Thyroid gland (tissue), 4 donors: ENCODE measurements at places on chromosomes 3 and 15.

- no peak overlapping the region for H3K27ac ChIP-seq
- no peaks in the 10 kb centered on the region for H3K27me3 ChIP-seq
- no peak for DNase-seq
- H3K4me1 ChIP-seq = no peaks in the 10 kb centered on the region
- H3K36me3 ChIP-seq = no peaks in the 10 kb centered on the region
Observed at GRCh38 chr3:59553076-59553475, 503.3 kb upstream of the CFAP20DC start.

DNA sequence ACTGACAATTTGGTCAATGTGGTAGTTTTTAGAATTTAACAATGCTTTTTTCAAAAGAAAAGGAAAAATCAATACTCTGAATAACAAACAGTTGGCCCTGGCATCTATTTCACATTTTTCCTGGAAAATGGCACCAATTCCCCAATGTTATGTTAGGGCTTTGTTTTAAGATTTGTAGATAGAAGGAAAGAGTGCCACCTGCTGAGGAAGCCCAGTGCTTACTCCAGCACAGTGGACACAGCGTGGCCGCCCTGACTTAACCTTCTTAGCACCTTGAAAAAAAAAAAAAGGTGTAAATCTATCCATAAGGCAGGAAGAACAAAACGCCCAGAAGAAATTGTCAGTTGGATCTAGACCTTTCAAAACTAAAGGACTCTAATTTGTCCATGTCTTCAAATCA lies 110.7 kb upstream of the CNTN4 start:
- H3K27me3 ChIP-seq = no peaks in the 10 kb centered on the region
- no peak overlapping the region for H3K4me3 ChIP-seq
- H3K27ac ChIP-seq = no peak overlapping the region
- no peaks in the 10 kb centered on the region for H3K4me1 ChIP-seq
- no peaks in the 10 kb centered on the region for H3K36me3 ChIP-seq

GRCh38 chr3:52218937-52219650 lies 6.4 kb downstream of the TLR9 start:
- H3K27ac ChIP-seq = peak overlapping the region; percentile 85
- DNase-seq = peak; percentile 86
- no peaks in the 10 kb centered on the region for H3K27me3 ChIP-seq
- peaks cover 8% of the 10 kb centered on the region for H3K36me3 ChIP-seq

- H3K27ac ChIP-seq = no peak overlapping the region
- H3K27me3 ChIP-seq = no peaks in the 10 kb centered on the region
- H3K4me1 ChIP-seq = no peaks in the 10 kb centered on the region
Observed at GRCh38 chr3:110519071-110519470, 552.5 kb upstream of the NECTIN3 start.

- H3K36me3 ChIP-seq = no peaks in the 10 kb centered on the region
- no peak for DNase-seq
- H3K4me3 ChIP-seq = no peak overlapping the region
Observed at GRCh38 chr3:59256230-59256629, 206.4 kb upstream of the CFAP20DC start.

DNA sequence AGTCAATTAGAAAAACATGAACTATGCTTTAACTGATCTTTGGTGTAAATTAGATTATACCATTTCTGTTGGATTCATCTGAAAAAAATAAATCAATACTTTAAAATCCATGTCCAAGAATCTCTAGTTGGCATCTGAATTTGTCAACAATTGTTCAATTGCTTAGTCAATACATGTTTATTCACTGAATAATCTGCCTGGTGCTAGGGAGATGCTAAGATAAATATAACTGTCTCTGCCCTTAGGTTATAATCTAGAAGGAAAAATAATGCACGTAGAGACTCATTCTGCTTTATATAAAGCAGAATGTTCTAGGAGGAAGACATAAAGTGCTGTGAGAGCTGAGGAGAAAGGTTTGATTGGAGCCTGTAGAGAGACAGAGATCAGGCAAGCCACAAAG lies 537.2 kb upstream of the IL12A start:
- no peaks in the 10 kb centered on the region for H3K4me1 ChIP-seq
- no peaks in the 10 kb centered on the region for H3K27me3 ChIP-seq
- no peak overlapping the region for H3K27ac ChIP-seq
- H3K4me3 ChIP-seq = no peak overlapping the region
- DNase-seq = no peak

DNA sequence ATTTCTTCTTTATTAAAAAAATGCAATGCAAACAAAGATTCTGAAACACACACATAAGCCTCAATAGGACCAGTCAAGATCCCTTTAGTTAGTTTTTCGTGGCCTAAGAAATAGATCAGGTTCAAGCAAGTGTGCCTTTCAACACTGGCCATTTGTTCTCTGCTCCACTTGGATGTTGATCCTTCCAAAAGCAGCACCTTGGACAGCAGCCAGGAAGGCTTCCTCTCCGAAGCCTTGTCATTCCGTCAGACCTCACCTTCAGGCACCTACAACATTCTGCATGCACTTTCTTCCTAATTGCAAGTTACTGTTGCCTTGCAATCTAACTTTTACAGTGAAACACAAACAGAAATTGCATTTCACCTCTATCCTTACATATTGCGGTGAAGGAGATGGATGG lies 155.9 kb upstream of the FEZF2 start:
- H3K27ac ChIP-seq = no peak overlapping the region
- no peaks in the 10 kb centered on the region for H3K27me3 ChIP-seq
- H3K4me1 ChIP-seq = no peaks in the 10 kb centered on the region
- H3K4me3 ChIP-seq = no peak overlapping the region
- no peaks in the 10 kb centered on the region for H3K36me3 ChIP-seq
- DNase-seq = peak; percentile 53

- no peaks in the 10 kb centered on the region for H3K4me1 ChIP-seq
- peaks cover 44% of the 10 kb centered on the region for H3K36me3 ChIP-seq
- no peak overlapping the region for H3K27ac ChIP-seq
- H3K27me3 ChIP-seq = no peaks in the 10 kb centered on the region
Observed at GRCh38 chr15:43469867-43470266, 23.1 kb downstream of the TP53BP1 start.

DNA sequence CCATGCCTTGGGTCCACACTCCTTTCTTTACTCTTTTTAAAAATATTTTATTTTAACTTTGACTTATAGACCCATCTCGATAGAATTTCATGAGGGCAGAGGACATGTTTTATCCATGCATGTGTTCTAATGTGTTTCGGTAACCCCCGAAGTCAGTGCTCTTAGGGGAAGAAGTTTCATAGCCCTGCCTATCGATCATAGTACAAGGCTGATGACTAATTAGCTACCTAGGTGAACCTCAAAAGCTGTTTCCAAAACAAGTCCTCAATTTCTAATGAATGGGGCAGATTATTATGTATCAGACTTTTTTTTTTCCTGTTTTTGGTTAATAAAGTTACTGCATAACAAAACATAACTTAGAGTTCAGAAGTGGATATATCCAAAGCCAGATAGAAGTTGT lies 82.0 kb downstream of the MBNL1 start:
- H3K27ac ChIP-seq = no peak overlapping the region
- DNase-seq = no peak
- no peak overlapping the region for H3K4me3 ChIP-seq
- H3K27me3 ChIP-seq = no peaks in the 10 kb centered on the region
- peaks cover 13% of the 10 kb centered on the region for H3K4me1 ChIP-seq

- H3K4me3 ChIP-seq = no peak overlapping the region
- H3K27ac ChIP-seq = no peak overlapping the region
- H3K27me3 ChIP-seq = no peaks in the 10 kb centered on the region
- DNase-seq = no peak
- peaks cover 7% of the 10 kb centered on the region for H3K4me1 ChIP-seq
- no peaks in the 10 kb centered on the region for H3K36me3 ChIP-seq
Observed at GRCh38 chr3:196219194-196219969, 3.0 kb downstream of the SLC51A start.

DNA sequence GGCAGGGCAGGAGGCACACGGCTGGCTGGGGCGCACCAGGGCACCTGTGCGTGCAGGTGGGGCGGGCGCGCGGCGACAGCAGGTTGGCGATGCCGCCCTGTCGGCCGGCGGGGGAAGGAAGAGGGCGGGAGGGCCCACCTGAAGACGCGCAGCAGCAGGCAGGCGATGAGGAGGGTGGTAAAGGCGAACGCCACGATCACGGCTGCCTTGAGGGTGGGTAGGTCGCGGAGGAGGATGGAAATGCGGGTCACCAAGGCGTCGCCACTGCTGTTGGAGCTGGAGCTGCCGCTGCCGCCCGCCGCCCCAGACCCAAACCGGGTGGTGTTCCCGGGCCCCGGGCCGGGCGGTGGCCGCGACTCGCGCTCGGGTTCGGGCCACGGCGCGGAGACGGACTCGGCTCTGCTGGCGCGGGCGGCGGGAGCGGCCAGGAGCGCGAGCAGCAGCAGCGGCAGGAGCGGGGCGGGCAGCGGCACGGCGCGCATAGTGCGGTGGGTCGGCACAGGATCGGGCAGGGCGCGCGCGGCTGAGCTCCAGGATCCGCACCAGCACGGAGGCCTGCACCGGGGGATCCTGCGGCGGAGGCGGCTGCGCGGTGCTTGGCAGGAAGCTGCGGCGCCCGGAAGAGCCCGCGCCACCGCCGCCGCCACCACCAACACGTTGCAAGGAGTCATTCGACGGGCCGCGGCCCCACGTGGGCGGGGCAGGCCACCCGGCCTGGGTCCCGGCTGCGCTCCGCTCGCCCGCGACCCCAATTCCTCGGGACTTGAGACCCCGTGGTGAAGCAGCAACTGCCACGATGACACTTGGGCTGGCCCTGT lies at the start of gene FAM174B:
FAM174B (minus strand) TSS at position 598 of the 818 bp plus-strand sequence.
- peak within 1 kb of the TSS; percentile 55 for H3K4me3 ChIP-seq
- no peaks in the 10 kb centered on the region for H3K36me3 ChIP-seq

DNA sequence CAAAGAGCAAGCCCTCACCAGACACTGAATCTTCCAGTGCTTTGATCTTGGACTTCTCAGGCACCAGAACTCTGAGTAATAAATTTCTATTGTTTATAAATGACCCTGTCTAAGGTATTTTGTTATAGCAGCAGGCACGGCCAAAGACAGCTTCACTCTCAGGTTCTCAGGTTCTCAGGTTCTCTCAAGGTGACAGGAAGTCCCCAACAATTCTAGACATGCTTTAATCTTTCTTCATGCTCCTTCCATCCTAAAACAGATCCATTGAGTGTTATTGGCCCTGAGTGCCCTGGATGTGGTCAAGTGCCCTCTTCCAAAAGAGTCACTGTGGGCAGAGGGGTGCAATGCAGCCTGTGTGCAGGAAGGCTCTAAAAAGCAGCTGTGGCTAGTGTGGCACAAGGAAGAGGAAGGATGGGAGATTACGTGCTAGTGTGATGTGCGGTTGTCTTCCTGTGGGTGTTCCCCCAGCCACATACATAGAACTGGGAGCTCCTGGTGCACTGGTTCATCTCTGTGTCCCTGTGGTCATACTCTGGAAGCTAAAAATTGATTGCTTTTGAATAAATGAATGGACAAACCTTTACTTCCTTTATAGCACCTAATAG lies 11.0 kb upstream of the RAB7A start:
- no peaks in the 10 kb centered on the region for H3K36me3 ChIP-seq
- no peaks in the 10 kb centered on the region for H3K27me3 ChIP-seq
- no peak overlapping the region for H3K4me3 ChIP-seq

DNA sequence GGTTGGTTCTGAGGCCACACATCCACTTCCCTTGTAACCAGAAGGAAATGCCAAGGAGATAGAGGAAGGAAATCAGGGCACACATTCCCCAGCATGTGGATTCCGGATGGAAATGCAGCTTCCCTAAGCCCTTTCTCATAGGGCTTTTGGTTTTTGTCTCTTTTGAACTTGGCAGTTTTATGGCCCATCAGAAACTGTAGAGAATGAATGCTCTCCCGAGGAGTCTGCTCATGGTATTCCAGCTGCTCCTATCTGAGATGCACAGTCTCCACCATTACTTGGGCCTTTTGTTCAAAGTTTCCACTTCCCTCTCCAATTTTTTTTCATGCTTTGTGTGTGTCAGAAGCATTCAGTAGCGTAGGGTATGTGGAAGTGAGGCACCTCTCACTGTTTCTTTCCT lies 21.2 kb downstream of the XYLB start:
- no peaks in the 10 kb centered on the region for H3K36me3 ChIP-seq
- H3K27ac ChIP-seq = no peak overlapping the region
- DNase-seq = no peak
- H3K27me3 ChIP-seq = no peaks in the 10 kb centered on the region
- no peaks in the 10 kb centered on the region for H3K4me1 ChIP-seq

- no peaks in the 10 kb centered on the region for H3K27me3 ChIP-seq
- H3K36me3 ChIP-seq = no peaks in the 10 kb centered on the region
- no peak for DNase-seq
- no peak overlapping the region for H3K27ac ChIP-seq
- no peak overlapping the region for H3K4me3 ChIP-seq
Observed at GRCh38 chr15:50381438-50381837, 26.4 kb upstream of the GABPB1 start.

DNA sequence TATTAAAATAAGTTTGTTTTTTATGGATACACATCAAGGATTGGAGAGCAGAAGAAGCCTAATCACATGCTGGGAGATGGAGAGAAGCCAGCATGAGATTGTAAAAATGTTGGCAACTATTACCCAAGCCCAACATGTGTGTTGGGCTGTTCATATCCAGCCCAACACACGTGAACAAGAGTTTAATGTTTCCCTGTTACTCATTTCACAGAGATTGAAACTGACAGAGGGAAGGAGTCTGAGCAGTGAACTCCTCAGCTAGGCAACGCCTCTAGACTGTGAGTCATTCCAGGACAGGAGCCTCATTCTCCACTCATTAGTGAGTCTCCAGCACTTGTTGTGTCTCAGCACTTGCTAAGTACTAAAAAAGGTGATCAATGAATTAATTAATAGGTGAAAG lies 43.2 kb upstream of the CMSS1 start:
- no peaks in the 10 kb centered on the region for H3K36me3 ChIP-seq
- no peak overlapping the region for H3K4me3 ChIP-seq
- no peak for DNase-seq

GRCh38 chr3:143037867-143038266 lies 36.5 kb downstream of the U2SURP start:
- no peaks in the 10 kb centered on the region for H3K27me3 ChIP-seq
- H3K4me1 ChIP-seq = peaks cover 12% of the 10 kb centered on the region
- H3K4me3 ChIP-seq = no peak overlapping the region
- no peak overlapping the region for H3K27ac ChIP-seq
- DNase-seq = no peak
- H3K36me3 ChIP-seq = peaks cover 12% of the 10 kb centered on the region

GRCh38 chr3:65210026-65210814 lies 522.4 kb upstream of the ADAMTS9 start:
- no peaks in the 10 kb centered on the region for H3K36me3 ChIP-seq
- DNase-seq = no peak
- no peak overlapping the region for H3K27ac ChIP-seq
- no peak overlapping the region for H3K4me3 ChIP-seq
- H3K4me1 ChIP-seq = no peaks in the 10 kb centered on the region

DNA sequence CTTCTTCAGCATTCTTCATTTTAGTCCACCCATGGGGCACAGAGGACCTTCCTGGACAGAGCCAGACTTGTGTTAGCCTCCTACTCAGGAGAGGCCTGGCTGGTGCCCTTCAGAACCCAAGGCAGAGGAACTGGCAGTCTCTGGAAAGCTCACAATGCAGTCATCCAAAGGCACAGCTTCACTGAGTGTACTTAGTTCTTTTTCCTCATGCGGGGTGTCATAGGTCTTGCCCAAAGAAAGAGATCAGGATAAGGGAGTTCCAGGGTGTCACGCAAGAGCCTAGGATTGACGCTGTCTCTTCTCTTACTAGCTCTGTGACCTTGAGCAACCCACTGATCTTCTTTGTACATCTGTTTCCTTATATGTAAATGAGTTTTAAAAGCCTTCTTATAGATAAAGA lies 58.7 kb downstream of the CD200 start:
- H3K4me3 ChIP-seq = no peak overlapping the region
- no peak for DNase-seq
- H3K27ac ChIP-seq = peak overlapping the region; percentile 46
- H3K4me1 ChIP-seq = peaks cover 14% of the 10 kb centered on the region
- no peaks in the 10 kb centered on the region for H3K36me3 ChIP-seq

- no peak overlapping the region for H3K4me3 ChIP-seq
- DNase-seq = no peak
- H3K27me3 ChIP-seq = no peaks in the 10 kb centered on the region
- H3K4me1 ChIP-seq = no peaks in the 10 kb centered on the region
- no peaks in the 10 kb centered on the region for H3K36me3 ChIP-seq
Observed at GRCh38 chr15:53400986-53401385, 358.5 kb downstream of the WDR72 start.
